Body of pancreas (tissue), 4 donors: ENCODE measurements at places on chromosomes 1 and 21. TPM values are rescaled to one million over a fixed set of nuclear protein-coding genes. Genes with fewer than 3 reads are reported as not detected.

Gene RGS16
- 3.9 TPM for total RNA-seq

Gene UBASH3A
- total RNA-seq, result not detected

Gene CENPL
- 0.99 TPM for total RNA-seq

DNA sequence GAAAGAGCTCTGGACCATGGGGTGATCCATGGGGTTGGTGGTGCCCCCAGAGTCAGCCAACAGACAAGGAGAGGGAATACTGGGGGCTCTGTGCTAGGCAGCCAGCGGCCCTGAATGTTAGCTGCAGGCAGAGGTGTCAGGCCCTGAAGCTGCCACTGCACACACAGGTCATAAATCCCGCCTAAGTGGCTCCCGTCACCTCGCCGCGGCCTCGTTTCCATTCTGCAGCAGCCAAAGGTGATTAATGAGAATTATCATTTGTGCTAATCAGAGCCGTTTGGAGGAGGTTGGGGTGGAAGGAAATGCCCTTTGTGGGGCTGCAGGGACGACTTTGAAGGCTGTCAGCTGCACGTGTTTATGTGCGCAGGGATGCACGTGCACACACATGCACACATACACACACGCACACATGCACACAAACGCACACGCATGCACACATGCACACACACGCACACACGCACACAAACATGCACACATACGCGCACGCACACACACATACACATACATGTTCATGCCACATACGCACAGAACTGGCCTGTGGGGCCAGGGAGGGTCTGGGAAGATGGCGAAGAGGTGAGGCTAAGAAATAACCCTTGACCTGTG, 88.8 kb upstream of the ARHGEF16 start:
- DNase-seq, result no peak

GRCh38 chr21:32190493-32191144, 88.2 kb downstream of the MIS18A start:
- no peak for DNase-seq

DNA sequence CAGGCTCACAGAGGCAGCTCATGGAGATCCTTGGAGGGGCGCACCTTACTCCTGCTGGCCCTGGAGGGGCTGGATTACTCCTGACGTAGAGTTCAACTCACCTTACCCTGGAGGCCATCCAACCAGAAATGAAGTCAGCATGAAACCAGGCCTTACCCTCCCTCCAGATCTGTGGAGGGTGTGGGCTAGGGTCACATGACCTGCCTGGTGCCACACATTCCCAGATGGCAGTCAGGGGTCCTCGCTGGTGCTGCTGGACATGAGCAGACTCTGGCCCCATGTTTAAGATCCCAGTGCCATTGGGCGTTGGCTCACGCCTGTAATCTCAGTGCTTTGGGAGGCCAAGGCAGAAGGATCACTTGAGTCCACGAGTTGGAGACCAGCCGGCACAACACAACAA, 4.5 kb downstream of the C21orf58 start:
- DNase-seq, result no peak

- DNase-seq, result no peak
Observed at GRCh38 chr1:47524272-47524671, 86.4 kb downstream of the FOXD2 start.

- DNase-seq, result peak; percentile 47
Observed at GRCh38 chr1:55375617-55376258, 160.6 kb upstream of the USP24 start.
